ENCODE measurements at places on chromosomes 11 and 22. TPM values are rescaled to one million over a fixed set of nuclear protein-coding genes. Genes with fewer than 3 reads are reported as not detected.
A peak's percentile ranks its signal among the peaks of the same experiment; 100 is the strongest.

Gene GLB1L3
- total RNA-seq, result 7.1 TPM

Gene TRPC6
- 5.1 TPM for total RNA-seq

Gene MFRP
- not detected for total RNA-seq

Gene BRSK2
- total RNA-seq, result 15.7 TPM

DNA sequence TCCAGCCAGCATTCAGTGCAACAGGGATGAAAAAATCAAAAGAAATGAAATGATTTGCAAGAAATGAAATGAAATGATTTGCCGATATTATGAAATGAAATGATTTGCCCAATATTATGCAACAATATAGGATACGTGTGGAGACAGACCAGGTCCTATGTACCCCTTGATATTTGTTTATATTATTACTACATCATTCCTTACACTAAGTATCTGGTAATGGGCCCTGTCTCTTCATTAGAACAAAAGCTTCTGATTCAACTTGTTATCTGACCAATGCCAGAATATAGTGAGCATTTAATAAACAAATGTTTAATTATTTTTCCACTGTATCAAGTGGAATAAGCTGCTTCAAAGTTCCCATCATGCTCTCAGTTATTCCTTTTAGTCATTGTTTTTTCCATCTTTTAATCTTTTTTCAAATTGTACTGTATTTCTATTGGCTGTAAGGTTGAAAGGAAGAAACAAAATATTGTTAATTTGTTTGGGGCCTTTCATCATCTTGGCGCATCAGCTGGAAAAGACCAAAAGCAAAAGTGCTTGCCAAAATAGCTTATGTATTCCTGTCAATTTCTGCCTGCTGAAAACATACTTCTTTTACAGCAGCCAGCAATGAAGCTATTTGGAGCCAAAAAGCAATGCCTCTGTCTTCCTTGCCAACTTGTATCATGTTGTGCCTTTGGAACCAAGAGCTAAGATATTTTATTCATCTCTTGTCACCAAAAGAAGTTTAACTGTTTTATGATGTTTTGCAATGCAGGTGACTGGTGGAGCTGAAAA, 2314.9 kb downstream of the LRRC4C start:
- no peaks in the 10 kb centered on the region for H3K36me3 ChIP-seq
- H3K4me3 ChIP-seq, result no peak overlapping the region
- H3K27ac ChIP-seq, result no peak overlapping the region
- no peaks in the 10 kb centered on the region for H3K4me1 ChIP-seq
- DNase-seq, result no peak
- no peaks in the 10 kb centered on the region for H3K27me3 ChIP-seq

DNA sequence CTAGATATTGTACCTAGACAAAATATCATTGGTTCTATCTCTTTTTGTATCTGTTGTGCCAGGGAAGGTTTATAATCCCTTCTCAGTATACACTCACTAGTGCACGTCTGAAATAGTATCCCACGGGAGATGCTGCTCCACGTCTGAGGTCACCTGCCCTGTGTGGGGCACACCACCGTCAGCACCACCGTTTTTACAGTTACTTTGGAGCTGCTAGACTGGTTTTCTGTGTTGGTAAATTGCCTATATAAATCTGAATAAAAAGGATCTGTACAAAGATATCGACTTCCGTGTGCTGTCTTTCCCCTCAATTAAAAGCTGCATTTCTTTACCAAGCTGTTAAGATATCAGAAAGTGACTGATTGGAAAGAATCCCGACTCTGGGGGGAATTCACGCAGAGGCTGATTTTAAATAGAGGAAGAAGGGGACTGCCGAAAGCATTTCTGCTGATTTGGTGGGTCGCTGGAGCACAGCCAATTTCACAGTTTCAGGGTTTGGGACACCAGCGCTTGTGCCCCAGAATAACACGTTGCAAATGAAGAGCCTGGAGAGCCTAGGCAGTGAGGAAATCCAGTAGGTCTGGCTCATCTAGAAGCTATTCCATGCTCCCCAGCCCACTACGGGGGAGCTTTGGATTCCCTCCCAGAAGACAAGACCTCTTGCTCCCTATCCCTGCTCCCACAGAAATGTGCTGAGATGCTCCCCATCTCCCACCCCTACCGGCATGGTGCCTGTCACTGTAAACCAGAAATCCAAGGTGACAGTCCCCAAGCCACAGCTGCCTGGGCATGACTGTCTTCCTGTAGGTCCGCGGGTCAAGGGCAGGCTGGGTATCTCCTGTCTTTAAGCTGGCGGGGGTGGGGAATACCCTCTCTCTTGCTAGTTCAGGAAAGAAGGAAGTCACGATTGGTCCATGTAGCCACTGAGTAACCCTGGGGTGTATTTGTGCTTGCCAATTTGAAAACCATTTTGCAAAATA, 12.7 kb upstream of the MYO18B start:
- H3K36me3 ChIP-seq, result no peaks in the 10 kb centered on the region
- H3K4me1 ChIP-seq, result no peaks in the 10 kb centered on the region
- peak; percentile 40 for DNase-seq
- no peak overlapping the region for H3K27ac ChIP-seq
- H3K4me3 ChIP-seq, result no peak overlapping the region
- H3K27me3 ChIP-seq, result no peaks in the 10 kb centered on the region

GRCh38 chr11:129574431-129574830, 198.8 kb downstream of the BARX2 start:
- DNase-seq, result no peak
- no peaks in the 10 kb centered on the region for H3K4me1 ChIP-seq
- H3K4me3 ChIP-seq, result no peak overlapping the region
- H3K36me3 ChIP-seq, result no peaks in the 10 kb centered on the region

Data from endodermal cell (in vitro differentiated cells).